ENCODE measurements at places on chromosomes 11 and 22. TPM values are rescaled to one million over a fixed set of nuclear protein-coding genes. Genes with fewer than 3 reads are reported as not detected.
A peak's percentile ranks its signal among the peaks of the same experiment; 100 is the strongest.

GRCh38 chr11:118058311-118059245 lies 18.3 kb upstream of the TMPRSS4 start:
- DNase-seq = no peak

DNA sequence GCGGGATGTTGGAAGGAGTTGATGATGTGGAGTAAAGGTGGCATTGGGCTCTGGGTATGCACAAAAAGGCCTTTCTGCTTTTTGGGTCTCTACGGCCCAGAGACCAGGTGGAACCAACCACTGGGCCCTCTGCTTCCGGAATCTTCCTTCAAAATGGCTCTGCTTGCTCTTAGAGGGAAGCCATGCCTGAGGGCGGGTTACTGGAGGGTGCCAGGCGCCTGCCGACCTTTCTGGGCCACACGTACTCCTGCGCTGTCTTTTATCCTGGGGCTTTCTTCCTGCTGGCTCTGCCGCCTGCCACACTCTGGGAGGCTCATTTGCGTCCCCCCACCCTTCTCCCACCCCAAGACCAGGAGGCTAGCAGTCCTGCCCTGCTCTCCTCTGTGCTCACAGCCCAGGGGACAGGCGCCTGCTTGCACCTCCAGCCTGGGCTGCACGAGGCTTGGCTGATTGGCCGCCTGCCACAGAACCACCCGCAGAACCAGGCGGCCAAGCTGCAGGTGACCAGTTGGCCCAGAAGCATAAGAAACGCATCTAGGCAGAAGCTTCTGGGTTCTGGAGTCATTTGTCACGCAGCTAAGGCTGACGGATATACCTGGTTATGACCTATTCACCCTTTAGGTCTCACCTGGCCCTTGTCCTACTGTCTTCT lies 536.9 kb downstream of the TBC1D22A start:
- DNase-seq = peak; percentile 53

- no peak for DNase-seq
Measured at GRCh38 chr22:39994041-39994565, 651 bp upstream of the FAM83F start.

- no peak for DNase-seq
Measured at GRCh38 chr11:71991494-71991893, 7.2 kb upstream of the IL18BP start.

- no peak for DNase-seq
Measured at GRCh38 chr11:88553204-88553603, 215.7 kb upstream of the CTSC start.

DNA sequence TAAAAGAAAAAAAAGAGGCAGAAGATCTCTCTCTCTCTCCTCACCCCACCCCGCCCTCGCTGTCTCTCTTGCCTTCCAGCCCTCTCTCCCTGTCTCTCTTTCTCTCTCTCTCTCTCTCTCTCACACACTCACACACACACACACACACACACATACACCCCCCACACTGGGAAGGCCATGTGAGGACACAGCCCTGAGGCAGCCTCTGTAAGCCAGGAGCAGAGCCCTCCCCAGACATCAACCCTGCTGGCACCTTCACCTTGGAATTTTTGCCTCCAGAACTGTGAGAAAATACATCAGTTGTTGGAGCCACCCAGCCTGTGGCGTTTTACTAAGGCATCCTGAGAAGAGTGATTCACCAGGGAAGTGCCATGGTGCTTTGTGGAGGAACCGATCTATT lies 14.7 kb downstream of the APOL3 start:
- no peak for DNase-seq

DNA sequence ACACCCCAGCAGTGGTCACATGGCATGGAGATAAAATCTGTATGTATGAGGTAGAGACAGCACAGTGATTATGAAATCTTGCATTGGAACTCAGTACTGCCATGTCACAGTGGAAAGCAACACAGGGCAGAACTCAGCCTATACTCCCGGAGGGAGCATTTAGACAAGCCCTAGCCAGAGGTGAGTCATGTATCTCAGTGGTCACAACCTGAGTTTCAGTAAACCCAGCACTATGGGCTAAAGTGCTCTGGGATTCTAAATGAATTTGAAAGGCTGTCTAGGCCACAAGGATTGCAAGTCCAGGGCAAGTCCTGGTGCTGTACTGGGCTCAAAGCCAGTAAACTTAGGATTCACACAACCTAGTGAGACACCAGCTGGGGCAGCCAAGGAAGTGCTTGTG lies 1717.1 kb upstream of the RAG2 start:
- no peak for DNase-seq

The OR51B2 gene
- not detected for total RNA-seq

The KDELR3 gene
- total RNA-seq = 24.0 TPM

The ENTHD1 gene
- total RNA-seq = 0.12 TPM

DNA sequence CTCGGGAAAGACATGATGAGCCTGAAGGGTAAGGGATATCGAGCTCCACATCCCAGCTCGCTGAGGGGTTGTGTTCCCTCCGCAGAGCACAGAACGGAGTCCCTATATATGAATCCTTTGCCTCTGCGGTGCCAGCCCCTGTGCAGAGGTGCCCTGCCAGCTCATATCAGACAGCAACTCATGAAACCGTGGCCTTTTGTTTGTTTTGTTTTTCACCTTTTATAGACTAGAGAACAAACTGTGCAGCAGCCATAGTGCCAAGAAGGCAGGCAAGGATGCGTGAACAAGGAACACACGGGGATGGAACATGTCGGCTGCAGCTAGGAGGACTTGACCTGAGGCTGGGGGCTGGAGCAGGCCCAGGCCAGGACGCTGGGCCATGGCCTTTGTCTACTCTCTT lies 109.8 kb downstream of the PKNOX2 start:
- DNase-seq = no peak

The OR52N4 gene
- total RNA-seq = 0.87 TPM

The APOL4 gene
- total RNA-seq = 7.0 TPM

DNA sequence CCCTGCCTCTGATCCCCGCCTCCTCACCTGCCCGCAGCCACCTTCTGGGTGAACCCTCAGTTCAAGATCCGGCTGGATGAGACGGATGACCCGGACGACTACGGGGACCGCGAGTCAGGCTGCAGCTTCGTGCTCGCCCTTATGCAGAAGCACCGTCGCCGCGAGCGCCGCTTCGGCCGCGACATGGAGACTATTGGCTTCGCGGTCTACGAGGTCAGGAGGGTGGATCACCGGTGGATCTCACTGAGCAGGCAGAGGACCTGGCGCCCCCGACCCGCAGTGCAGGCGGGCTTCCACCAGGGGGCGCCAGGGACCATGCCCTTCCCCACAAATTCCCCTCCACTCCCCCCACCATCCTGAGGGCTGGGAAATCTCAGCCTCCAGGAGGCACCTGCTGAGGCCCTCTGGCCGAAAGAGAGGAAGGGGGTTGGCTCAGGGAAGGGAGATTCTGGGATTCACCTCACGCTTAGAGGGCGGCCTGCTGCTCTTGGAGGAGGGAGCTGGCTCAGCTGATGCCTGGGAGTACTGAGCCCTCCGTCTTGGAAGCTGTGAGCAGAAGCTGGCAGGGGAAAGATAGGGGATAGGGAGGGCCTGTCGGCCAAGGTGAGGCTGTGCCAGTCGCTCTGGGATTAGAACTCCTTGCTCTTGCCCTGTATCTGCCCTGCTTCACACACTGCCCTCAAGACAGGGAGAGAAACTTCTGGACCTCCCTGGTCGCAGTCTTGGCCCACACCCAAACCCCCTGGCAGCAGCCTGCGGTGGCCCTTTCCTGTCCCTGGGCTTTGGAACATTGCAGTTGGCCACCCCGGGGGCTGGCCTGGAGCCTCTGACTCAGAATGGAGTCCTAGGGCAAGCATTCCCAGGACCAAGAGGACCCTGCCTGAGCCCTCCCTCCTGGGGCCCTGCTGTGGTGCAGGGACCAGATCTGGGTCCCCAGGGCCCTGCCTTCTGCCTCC lies 23.2 kb downstream of the CAPN1 start:
- DNase-seq = no peak

The OR6T1 gene
- not detected for total RNA-seq

- DNase-seq = no peak
Measured at GRCh38 chr11:15378941-15379340, 264.2 kb downstream of the INSC start.

DNA sequence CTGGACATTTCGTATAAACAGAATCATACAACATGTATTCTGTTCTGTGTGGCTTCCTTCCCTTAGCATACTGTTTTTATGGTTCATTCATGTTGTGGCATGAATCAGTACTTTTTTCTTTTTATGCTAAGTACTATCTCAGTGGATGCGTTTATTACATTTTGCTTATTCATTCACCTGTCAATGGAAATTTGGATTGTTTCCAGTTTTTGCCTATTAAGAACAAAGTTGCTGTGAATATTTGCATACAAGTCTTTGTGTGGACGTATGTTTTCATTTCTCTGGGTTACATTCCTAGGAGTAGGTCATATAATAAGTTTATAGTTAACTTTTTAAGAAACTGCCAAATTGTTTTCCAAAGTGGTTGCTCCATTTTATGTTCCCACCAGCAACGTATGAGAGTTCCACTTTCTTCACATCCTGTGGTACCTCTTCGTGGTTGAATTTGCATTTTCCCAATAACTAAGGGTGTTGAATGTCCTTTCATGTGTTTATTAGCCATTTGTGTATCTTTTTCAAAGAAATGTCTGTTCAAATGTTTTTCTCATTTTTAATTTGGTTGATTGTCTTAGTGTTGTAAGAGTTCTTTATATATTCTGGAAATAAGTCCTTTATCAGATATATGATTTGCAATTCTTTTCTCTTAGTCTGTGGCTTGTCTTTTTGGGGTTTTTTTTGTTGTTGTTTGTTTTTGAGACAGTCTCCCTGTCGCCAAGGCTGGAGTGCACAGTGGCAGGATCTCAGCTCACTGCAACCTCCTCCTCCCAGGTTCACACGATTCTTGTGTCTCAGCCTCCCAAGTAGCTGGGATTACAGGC lies 46.0 kb upstream of the MICAL2 start:
- DNase-seq = no peak

DNA sequence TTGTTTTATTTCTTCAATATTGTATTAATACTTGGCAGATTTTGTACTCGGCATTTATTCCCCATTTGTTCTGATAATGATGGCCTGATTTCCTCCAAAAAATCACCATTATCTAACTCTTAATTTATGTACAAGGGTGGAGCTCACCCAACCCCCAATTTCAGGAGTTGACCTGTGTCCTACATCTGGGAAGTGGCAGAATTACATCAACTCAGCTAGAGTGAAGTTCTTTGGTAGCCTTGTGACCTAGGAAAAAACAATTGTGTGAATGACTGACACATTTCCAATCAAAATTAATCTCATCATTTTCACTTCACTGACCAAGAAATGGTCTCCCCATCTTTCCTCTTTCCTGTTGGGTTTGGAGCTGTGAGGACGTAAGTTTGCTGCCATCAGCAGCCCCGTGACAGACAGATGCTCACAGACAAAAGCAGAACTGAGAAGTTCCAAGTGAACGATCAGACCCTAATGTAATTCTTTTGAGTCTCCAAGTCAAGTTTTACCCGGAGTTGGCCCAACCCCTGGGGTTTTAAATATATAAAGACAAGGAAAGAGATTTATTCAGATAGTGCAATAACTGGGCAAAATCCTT lies 16.6 kb upstream of the MS4A6E start:
- peak; percentile 77 for DNase-seq

DNA sequence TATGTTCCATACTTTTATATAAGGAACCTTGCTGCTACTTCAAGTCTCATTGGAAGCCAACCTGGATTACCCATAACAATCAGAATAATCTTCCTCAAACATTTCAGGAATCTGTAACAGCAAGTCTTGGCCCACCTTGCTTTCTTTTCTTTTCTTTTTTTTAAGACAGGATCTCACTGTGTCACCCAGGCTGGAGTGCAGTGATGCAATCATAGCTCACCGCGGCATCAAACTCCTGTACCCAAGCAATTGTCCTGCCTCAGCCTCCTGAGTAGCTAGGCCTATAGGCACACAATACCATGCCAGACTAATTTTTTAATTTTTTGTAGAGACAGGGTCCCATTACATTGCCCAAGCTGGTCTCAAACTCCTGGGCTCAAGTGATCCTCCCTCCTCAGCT lies 29.3 kb upstream of the PRDM10 start:
- DNase-seq = no peak

- DNase-seq = no peak
Measured at GRCh38 chr11:132464003-132464342, 1068.3 kb downstream of the OPCML start.

The ANGPTL5 gene
- 3.3 TPM for total RNA-seq

The ZNF280B gene
- 0.21 TPM for total RNA-seq

The OR9Q1 gene
- total RNA-seq = not detected

The APLNR gene
- total RNA-seq = 17.8 TPM
